ENCODE measurements at places on chromosomes 11 and 22.

- no peak for DNase-seq
These were observed 45.8 kb downstream of the PLAAT5 start for GRCh38 chr11:63445118-63445517.

GRCh38 chr11:86681483-86681756, 9.0 kb upstream of the ME3 start:
- no peak for DNase-seq

DNA sequence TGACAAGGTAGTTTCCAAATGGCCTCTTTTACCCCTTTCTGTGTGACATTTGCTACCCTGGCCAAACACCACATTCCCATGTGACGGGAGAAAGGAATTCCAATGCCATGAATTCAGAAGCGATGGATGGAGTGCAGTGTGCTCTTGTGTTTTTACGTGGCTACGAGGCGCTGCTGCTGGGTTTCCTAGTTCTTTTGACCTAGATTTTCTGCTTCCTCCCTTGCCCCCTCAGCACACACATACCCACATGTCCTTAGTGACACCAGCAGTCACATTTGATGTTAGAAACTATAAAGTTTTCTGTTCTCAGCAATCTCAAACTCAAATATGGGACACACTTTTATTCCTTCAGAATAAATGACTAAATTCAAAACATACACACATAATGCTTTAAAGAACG, 7.8 kb upstream of the TMA7B start:
- no peak for DNase-seq

- DNase-seq = no peak
These were observed 958.5 kb downstream of the BRD1 start for GRCh38 chr22:48869161-48869560.

GRCh38 chr11:19912115-19912957, 199.7 kb downstream of the NAV2 start:
- DNase-seq = no peak

DNA sequence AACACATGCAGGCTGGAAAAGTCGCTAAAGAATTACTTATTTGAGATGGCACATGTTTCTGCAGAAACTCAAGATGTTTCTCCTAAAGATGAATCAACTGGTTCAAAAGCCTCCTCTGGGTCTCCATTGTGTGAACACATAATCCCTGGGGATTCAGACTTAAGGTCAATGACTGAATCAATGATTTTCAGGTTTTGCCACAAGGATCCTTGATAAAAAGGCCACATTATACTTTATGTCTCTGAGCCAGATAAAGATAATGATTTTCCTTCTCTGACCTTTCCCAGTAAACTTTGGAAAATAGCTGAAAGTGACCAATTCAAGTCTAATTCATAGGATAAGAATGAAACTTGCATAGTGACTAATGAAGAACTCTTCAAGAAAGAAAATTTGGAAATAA, 2.3 kb upstream of the XKR3 start:
- no peak for DNase-seq

DNA sequence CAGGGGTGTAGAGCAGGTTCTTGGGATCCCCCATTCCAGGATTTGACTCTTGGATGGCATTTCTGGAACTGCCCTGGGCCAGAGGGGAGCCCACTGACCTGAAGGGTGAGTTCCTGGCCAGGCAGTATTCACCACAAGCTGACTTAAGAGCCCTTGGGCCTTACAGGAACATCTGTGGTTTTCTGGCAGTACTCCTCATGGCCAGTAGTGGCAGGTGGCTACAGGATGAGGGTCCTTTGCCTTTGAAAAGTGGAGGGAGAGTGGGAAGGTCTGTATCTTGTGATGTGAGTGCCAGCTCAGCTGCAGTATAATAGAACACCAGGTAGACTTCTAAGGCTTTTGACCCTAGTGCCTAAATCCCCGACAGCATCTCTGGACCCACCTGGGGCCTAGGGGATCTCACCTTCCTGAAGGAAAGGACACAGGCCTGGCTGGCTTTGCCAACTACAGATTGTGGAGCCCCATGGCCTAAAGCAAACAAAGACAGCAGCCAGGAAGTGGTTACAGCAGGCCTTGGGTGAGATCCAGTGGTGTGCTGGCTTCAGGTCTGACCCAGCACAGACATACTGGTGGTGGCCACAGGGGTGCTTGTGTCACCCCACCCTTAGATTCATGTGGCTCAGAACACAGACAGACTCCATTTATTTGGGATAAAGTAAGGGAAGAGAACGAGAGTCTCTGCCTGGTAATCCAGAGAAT, 9.0 kb downstream of the OR51S1 start:
- no peak for DNase-seq

DNA sequence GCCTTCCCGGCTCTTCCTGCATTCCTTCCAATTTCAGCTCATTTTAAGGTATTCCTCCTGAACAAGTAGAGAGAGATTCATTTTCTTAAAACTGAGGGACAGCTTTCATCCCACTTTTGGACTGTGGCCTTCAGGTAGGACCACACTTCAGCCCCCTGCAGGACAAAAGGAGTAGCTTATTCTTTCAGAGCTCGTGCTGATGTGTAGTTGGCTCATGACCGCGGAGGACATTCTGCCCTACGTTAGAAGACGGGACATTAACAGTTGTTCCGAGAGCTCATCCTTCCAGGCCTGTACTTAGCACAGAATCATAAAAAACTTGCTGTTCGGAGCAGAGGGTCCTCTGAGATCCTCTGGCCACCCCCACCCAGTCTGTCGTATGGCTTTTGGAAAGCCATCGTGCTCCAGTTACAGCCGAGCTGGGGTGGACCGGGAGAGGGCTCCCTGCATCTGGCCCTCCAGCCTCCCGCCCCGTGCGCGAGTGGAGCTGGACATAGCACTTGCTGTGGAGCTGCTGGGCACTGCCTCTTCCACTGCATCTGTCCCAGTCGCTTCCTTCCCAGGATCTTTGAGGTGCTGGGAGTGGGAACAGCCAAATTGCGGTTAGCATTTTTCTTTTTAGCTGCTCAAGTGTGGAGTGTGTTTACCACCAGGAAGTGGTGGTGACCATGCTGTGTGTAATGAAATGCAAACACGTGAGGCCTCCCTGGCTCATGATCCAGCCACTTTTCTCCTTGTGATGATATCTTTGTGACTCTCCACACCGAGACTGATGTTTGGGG, 250.3 kb downstream of the TBC1D22A start:
- DNase-seq = no peak
